ENCODE measurements at places on chromosomes 11 and 22. TPM values are rescaled to one million over a fixed set of nuclear protein-coding genes. Genes with fewer than 3 reads are reported as not detected.
A peak's percentile ranks its signal among the peaks of the same experiment; 100 is the strongest.

The TUB gene
- total RNA-seq: 0.02 TPM

The MN1 gene
- total RNA-seq: 2.9 TPM

GRCh38 chr22:25357606-25358420 is 138.4 kb downstream of the CRYBB2 start:
- DNase-seq: no peak
- no peaks in the 10 kb centered on the region for H3K4me1 ChIP-seq
- no peak overlapping the region for H3K4me3 ChIP-seq
- H3K27me3 ChIP-seq: no peaks in the 10 kb centered on the region
- H3K36me3 ChIP-seq: peaks cover 7% of the 10 kb centered on the region

The RHOD gene
- total RNA-seq: 42.0 TPM

The TCN2 gene
- 2.2 TPM for total RNA-seq

GRCh38 chr11:119155733-119156492 is 7.1 kb downstream of the ABCG4 start:
- peaks cover 8% of the 10 kb centered on the region for H3K4me1 ChIP-seq
- no peak overlapping the region for H3K27ac ChIP-seq
- H3K27me3 ChIP-seq: no peaks in the 10 kb centered on the region
- H3K4me3 ChIP-seq: no peak overlapping the region
- DNase-seq: peak; percentile 43
- no peaks in the 10 kb centered on the region for H3K36me3 ChIP-seq

The APOA4 gene
- total RNA-seq: not detected

The SMC1B gene
- not detected for total RNA-seq

GRCh38 chr11:92663539-92663938 is 305.9 kb upstream of the MTNR1B start:
- no peak for DNase-seq
- no peak overlapping the region for H3K27ac ChIP-seq
- no peaks in the 10 kb centered on the region for H3K36me3 ChIP-seq
- no peaks in the 10 kb centered on the region for H3K27me3 ChIP-seq
- no peak overlapping the region for H3K4me3 ChIP-seq

The OMP gene
- not detected for total RNA-seq

GRCh38 chr22:46726066-46726985 is 11.7 kb downstream of the CERK start:
- no peaks in the 10 kb centered on the region for H3K36me3 ChIP-seq
- no peak overlapping the region for H3K27ac ChIP-seq
- no peak overlapping the region for H3K4me3 ChIP-seq
- peaks cover 9% of the 10 kb centered on the region for H3K4me1 ChIP-seq
- no peaks in the 10 kb centered on the region for H3K27me3 ChIP-seq

- DNase-seq: no peak
- no peak overlapping the region for H3K27ac ChIP-seq
- H3K4me1 ChIP-seq: no peaks in the 10 kb centered on the region
- no peaks in the 10 kb centered on the region for H3K36me3 ChIP-seq
- H3K4me3 ChIP-seq: no peak overlapping the region
These were observed 43.5 kb downstream of the APOL3 start for GRCh38 chr22:36117053-36117554.

DNA sequence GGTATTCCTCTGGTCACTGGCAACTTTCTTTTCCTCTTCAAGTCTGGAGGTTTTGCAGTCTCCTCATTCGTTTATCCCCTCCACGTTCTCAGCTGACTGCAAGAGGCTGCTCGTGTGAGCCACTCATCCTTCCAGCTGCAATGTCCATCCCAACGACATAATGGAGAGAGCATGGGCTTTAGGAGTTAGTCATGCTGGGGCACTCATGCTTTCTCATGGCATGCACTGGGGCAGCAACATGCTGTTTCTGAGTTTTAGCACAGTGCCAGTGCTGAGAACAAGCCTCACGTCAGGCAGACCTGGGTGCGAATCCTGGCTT is 7.1 kb downstream of the DCPS start:
- H3K27me3 ChIP-seq: no peaks in the 10 kb centered on the region
- H3K4me3 ChIP-seq: no peak overlapping the region
- H3K36me3 ChIP-seq: no peaks in the 10 kb centered on the region
- DNase-seq: no peak
- H3K27ac ChIP-seq: no peak overlapping the region

GRCh38 chr11:130109386-130109785 is 39.7 kb downstream of the APLP2 start:
- no peaks in the 10 kb centered on the region for H3K4me1 ChIP-seq
- H3K27ac ChIP-seq: no peak overlapping the region
- H3K27me3 ChIP-seq: no peaks in the 10 kb centered on the region
- peaks cover 15% of the 10 kb centered on the region for H3K36me3 ChIP-seq
- no peak overlapping the region for H3K4me3 ChIP-seq

DNA sequence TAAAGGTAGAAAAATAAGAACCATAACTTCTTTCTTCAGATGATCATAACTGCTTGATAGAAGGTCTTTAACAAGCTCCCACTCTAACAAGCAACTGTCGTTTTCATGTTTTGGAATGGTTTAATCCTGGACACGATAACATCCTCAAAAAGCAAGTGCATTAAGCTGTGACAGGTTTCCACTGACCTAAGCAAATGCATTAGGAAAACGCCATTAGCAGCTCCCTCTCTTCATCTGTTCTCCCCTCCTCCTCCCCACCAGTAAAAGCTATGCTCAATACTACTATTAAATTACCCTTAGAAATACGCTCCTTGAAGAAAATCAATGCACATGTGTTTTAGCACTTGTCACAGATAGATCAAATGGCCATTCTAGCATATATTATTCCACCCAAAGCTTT is 729.4 kb downstream of the OPCML start:
- H3K4me3 ChIP-seq: no peak overlapping the region
- H3K27ac ChIP-seq: no peak overlapping the region
- H3K4me1 ChIP-seq: no peaks in the 10 kb centered on the region
- no peak for DNase-seq
- no peaks in the 10 kb centered on the region for H3K27me3 ChIP-seq
- no peaks in the 10 kb centered on the region for H3K36me3 ChIP-seq

The YAP1 gene
- 88.6 TPM for total RNA-seq

GRCh38 chr22:18035751-18036150 is 11.4 kb upstream of the MICAL3 start:
- H3K4me1 ChIP-seq: peaks cover 37% of the 10 kb centered on the region
- peak; percentile 35 for DNase-seq
- H3K27me3 ChIP-seq: no peaks in the 10 kb centered on the region
- no peak overlapping the region for H3K4me3 ChIP-seq
- H3K36me3 ChIP-seq: no peaks in the 10 kb centered on the region
- no peak overlapping the region for H3K27ac ChIP-seq

- H3K27ac ChIP-seq: no peak overlapping the region
- H3K4me3 ChIP-seq: no peak overlapping the region
- H3K4me1 ChIP-seq: no peaks in the 10 kb centered on the region
- peaks cover 56% of the 10 kb centered on the region for H3K27me3 ChIP-seq
- H3K36me3 ChIP-seq: no peaks in the 10 kb centered on the region
These were observed 212.3 kb upstream of the B3GAT1 start for GRCh38 chr11:134624166-134624920.

The DDX10 gene
- total RNA-seq: 66.5 TPM

DNA sequence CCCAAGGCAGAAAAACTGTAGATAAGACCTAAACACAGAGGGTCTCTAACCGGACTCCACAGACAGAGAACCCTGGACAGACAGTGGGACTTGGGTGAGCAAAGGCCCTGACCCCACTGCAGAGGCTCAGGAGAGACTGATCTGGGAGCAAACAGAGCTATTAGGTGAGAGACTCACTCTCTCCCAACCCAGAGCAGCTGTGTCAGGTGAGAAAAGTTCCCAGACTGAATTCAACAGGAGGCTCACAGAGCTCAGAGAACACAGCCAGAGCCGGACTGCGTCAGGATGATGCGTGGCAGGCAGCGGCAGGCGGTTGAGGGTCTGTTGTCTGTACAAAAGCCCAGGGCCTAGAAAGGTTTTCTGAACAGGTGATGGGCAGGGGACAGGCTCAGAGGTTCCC is 5.5 kb downstream of the RFPL2 start:
- no peak overlapping the region for H3K27ac ChIP-seq
- 0 out of 2 replicates have a peak, but pooled peaks cover 5% of the 10 kb centered on the region for H3K27me3 ChIP-seq
- no peaks in the 10 kb centered on the region for H3K36me3 ChIP-seq
- DNase-seq: no peak

GRCh38 chr11:115291325-115291724 is 212.9 kb downstream of the CADM1 start:
- no peaks in the 10 kb centered on the region for H3K27me3 ChIP-seq
- H3K36me3 ChIP-seq: no peaks in the 10 kb centered on the region
- DNase-seq: no peak
- H3K4me1 ChIP-seq: no peaks in the 10 kb centered on the region
- H3K4me3 ChIP-seq: no peak overlapping the region
- no peak overlapping the region for H3K27ac ChIP-seq

- peak overlapping the region; percentile 62 for H3K27ac ChIP-seq
- no peak for DNase-seq
- H3K36me3 ChIP-seq: no peaks in the 10 kb centered on the region
- peaks cover 19% of the 10 kb centered on the region for H3K4me1 ChIP-seq
- H3K4me3 ChIP-seq: no peak overlapping the region
These were observed 12.1 kb downstream of the MAPK8IP2 start for GRCh38 chr22:50612528-50613221.

All from HCT116 (cell line).